ENCODE measurements at places on chromosomes 6 and 20. TPM values are rescaled to one million over a fixed set of nuclear protein-coding genes. Genes with fewer than 3 reads are reported as not detected.

DNA sequence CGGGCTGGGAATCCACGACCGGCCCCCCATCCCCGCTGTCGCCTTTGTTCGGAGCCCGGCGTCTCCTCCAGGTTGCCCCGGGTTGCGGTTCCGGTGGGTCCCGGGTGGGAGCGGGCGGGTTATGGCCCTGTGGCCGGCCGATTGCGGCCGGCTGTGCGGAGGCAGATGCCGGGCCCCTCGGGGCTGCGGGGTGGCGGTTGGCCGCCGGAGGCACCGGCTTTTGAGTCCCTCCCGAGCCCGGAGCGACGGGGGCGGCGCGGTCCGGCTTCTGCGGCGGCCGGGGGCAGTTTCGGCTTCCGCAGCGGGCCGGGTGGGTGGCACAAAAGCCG lies 431 bp downstream of the LOC128125822 start:
- H3K4me1 ChIP-seq = peaks cover 11% of the 10 kb centered on the region
- DNase-seq = no peak
- no peaks in the 10 kb centered on the region for H3K27me3 ChIP-seq
- peak overlapping the region; percentile 95 for H3K27ac ChIP-seq
- peak overlapping the region; percentile 88 for H3K4me3 ChIP-seq
- peaks cover 55% of the 10 kb centered on the region for H3K36me3 ChIP-seq

GRCh38 chr6:170152124-170152926 lies 138.6 kb downstream of the DLL1 start:
- peaks cover under 1% of the 10 kb centered on the region for H3K36me3 ChIP-seq
- H3K4me1 ChIP-seq = no peaks in the 10 kb centered on the region
- peak; percentile 53 for DNase-seq
- H3K27me3 ChIP-seq = peaks cover 39% of the 10 kb centered on the region
- peak overlapping the region; percentile 50 for H3K4me3 ChIP-seq

Gene CPXM1
- 0.14 TPM for total RNA-seq

Gene KPNA5
- total RNA-seq = 12.2 TPM

GRCh38 chr6:105259913-105260889 lies 80.4 kb upstream of the POPDC3 start:
- peaks cover 45% of the 10 kb centered on the region for H3K4me1 ChIP-seq
- no peaks in the 10 kb centered on the region for H3K36me3 ChIP-seq
- no peak overlapping the region for H3K4me3 ChIP-seq
- DNase-seq = no peak
- no peak overlapping the region for H3K27ac ChIP-seq

DNA sequence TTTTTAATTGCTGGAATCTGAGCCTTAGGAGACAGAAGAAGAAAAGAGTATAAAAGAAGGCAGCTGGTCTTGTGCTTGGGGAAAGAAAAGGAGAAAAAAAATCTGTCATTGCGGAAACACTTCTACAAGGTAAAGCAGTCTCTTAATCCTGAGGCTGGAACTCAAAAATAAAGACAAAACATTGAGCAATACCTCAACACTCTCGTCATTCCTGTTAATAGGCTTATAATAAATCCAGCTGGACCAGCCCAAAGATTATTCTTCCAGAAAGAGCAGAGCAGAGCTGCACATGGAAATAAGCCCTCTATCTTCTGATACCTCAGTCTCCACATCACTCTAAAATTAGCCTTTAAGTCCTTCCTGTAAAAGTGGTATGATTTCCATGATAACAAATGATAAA lies 62.0 kb upstream of the HIVEP1 start:
- H3K27ac ChIP-seq = no peak overlapping the region
- DNase-seq = no peak
- no peak overlapping the region for H3K4me3 ChIP-seq
- H3K4me1 ChIP-seq = no peaks in the 10 kb centered on the region
- H3K27me3 ChIP-seq = no peaks in the 10 kb centered on the region
- H3K36me3 ChIP-seq = no peaks in the 10 kb centered on the region

Gene IPCEF1
- 0.29 TPM for total RNA-seq

DNA sequence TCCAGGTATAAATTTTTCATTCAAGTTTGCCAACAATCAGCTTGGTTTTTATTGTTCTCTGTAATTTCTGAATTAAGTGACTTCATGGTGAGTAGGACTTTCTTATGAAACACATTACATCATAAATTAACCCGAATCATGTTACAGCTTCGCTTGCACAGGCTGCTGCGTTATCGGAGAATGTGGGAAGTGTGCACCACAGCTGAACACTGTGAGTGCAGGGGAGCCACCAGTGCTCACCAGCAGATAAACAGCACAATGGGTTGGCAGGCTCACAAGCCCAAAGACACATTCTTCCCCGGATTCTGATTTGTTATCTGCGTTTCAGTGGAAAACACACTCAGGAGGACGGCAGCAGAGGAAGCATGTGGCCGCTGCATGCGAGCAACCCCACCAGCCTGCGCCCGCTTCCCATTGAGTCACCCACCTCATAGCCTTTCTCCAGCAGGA lies 121.1 kb downstream of the GMDS start:
- no peaks in the 10 kb centered on the region for H3K27me3 ChIP-seq
- H3K4me3 ChIP-seq = no peak overlapping the region
- no peak overlapping the region for H3K27ac ChIP-seq
- no peaks in the 10 kb centered on the region for H3K4me1 ChIP-seq
- no peak for DNase-seq

DNA sequence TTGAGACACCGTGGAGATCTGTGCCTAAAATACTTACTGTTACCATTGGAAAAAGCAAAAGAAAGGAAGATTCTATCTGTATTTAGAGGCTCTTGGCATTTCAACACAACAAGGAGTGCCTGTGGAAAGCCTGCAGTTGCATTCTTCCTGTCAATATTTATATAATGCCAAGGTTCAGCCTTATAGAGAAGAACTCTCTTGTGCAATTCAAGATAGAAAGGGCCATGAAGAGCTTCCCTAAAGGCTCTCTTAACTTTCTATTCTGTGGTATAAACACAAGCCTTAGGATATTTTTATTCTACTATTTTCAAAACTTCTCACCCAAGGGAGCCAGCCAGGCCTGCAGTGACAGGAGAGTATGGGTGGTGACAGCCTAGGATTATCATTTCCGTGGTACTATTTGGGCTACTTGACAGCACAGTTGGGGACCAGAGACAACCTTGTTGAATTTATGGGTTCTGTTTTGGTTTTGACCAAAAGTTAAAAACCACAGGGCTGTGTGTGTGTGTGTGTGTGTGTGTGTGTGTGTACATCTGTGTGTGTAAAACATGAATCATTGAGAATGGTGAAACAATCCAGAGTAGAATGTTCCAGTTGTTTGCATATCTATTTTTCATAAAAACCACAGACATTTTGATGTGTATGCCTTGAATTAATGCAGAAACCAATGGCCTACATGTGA lies 700.9 kb upstream of the SLC35B3 start:
- peaks cover 16% of the 10 kb centered on the region for H3K4me1 ChIP-seq
- no peaks in the 10 kb centered on the region for H3K27me3 ChIP-seq
- H3K27ac ChIP-seq = no peak overlapping the region
- H3K36me3 ChIP-seq = no peaks in the 10 kb centered on the region
- no peak for DNase-seq

- no peak overlapping the region for H3K27ac ChIP-seq
- H3K36me3 ChIP-seq = peaks cover 8% of the 10 kb centered on the region
- no peaks in the 10 kb centered on the region for H3K27me3 ChIP-seq
- no peak overlapping the region for H3K4me3 ChIP-seq
- no peak for DNase-seq
Observed at GRCh38 chr20:49862607-49863200, 50.1 kb downstream of the SLC9A8 start.

GRCh38 chr6:136552054-136552453 lies 1.8 kb upstream of the MAP7 start:
- no peaks in the 10 kb centered on the region for H3K27me3 ChIP-seq
- H3K4me3 ChIP-seq = no peak overlapping the region
- DNase-seq = no peak
- H3K4me1 ChIP-seq = peaks cover 27% of the 10 kb centered on the region
- H3K36me3 ChIP-seq = peaks cover 36% of the 10 kb centered on the region

Gene MMP24
- 5.8 TPM for total RNA-seq

GRCh38 chr20:18276821-18277220 lies 11.5 kb upstream of the ZNF133 start:
- H3K36me3 ChIP-seq = no peaks in the 10 kb centered on the region
- H3K4me3 ChIP-seq = no peak overlapping the region
- no peaks in the 10 kb centered on the region for H3K27me3 ChIP-seq
- H3K27ac ChIP-seq = no peak overlapping the region

Gene PAX1
- total RNA-seq = not detected

GRCh38 chr20:57620274-57620990 lies at the start of gene ZBP1:
TSS of gene ZBP1 (minus strand) at chr20:57620426. CDS start at chr20:57620295, 131 bp downstream.
- peak; percentile 49 for DNase-seq
- peak within 1 kb of the TSS; percentile 41 for H3K4me3 ChIP-seq
- peak within 1 kb of the TSS; percentile 40 for H3K27ac ChIP-seq
- peaks cover 53% of the 10 kb centered on the region for H3K4me1 ChIP-seq
- H3K36me3 ChIP-seq = peaks cover 11% of the 10 kb centered on the region

Gene PAK1IP1
- 15.8 TPM for total RNA-seq

GRCh38 chr20:8930726-8931125 lies 138.2 kb upstream of the PLCB4 start:
- H3K27ac ChIP-seq = no peak overlapping the region
- DNase-seq = no peak
- no peaks in the 10 kb centered on the region for H3K27me3 ChIP-seq

GRCh38 chr20:34927736-34928135 lies 27.9 kb downstream of the GSS start:
- no peaks in the 10 kb centered on the region for H3K27me3 ChIP-seq
- no peak for DNase-seq
- no peak overlapping the region for H3K4me3 ChIP-seq
- H3K27ac ChIP-seq = no peak overlapping the region

- H3K27me3 ChIP-seq = no peaks in the 10 kb centered on the region
- DNase-seq = no peak
- H3K4me3 ChIP-seq = no peak overlapping the region
- H3K36me3 ChIP-seq = peaks cover 13% of the 10 kb centered on the region
Observed at GRCh38 chr20:48364688-48365421, 462.9 kb downstream of the PREX1 start.

DNA sequence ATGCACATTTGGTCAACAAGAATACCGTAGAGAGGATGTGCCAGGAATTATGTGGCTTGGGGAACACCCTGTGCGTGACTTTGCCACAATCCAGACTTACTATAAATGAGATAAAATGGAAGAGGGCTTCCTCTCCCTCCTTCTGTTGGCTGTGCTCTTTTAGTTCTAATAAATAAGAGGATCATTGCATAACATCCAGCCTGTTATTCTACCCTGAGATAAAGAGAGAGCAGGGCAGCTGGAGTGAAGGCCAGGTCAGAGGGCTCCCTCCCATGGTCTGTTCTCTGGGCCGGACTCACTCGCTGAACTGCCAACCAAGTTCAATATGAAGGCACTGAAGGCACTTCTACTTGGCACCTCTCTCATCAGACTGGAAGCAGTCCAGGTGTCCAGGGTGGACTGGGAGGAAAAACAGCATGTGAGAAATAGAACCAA lies 91.7 kb downstream of the MTFR2 start:
- H3K27ac ChIP-seq = no peak overlapping the region
- DNase-seq = no peak
- H3K27me3 ChIP-seq = no peaks in the 10 kb centered on the region
- H3K4me1 ChIP-seq = no peaks in the 10 kb centered on the region
- H3K4me3 ChIP-seq = no peak overlapping the region

Gene SLC22A2
- not detected for total RNA-seq

DNA sequence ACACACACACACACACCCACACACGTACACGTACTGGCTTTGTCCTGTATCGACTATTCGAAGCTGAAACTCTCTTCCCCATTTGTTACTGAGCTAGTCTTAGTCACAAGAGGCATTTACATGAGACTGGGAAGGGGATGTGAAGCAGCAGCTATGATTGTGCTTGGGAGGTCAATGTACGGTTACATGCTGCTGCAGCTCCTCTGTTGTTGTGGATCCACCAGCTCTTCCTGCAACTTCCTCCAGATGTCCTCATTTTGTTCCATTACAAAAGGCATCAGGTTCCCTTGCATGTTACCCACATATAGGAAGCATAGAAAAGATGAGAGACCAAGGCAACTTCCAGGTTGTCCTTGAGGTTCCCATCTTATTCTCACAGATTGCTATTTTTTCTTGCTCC lies 612.4 kb upstream of the IMPG1 start:
- no peak overlapping the region for H3K27ac ChIP-seq
- H3K4me1 ChIP-seq = no peaks in the 10 kb centered on the region
- no peaks in the 10 kb centered on the region for H3K27me3 ChIP-seq
- no peaks in the 10 kb centered on the region for H3K36me3 ChIP-seq

GRCh38 chr6:36826520-36827227 lies 12.6 kb downstream of the CPNE5 start:
- peaks cover 23% of the 10 kb centered on the region for H3K27me3 ChIP-seq
- no peak overlapping the region for H3K27ac ChIP-seq
- H3K4me1 ChIP-seq = peaks cover 10% of the 10 kb centered on the region
- H3K4me3 ChIP-seq = no peak overlapping the region

DNA sequence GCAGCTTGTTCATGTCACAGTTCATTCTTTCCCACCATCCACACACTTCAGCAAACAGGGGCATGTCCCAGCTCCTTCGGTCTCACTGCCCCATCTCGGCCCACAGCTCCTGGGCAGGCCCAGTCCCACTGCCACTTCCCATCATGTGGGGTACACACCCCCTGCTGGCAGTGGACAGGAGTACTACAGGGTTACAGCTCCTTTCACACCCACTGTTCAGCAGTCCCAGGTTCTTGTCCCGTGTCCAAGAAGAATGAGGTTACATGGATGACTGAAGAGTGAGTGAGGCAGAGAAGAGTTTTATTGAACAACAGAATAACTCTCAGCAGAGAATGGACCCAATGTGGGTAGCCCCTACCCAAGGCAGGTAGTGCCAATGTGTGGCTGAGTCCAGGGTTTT lies 77.8 kb upstream of the SMLR1 start:
- H3K27me3 ChIP-seq = no peaks in the 10 kb centered on the region
- H3K27ac ChIP-seq = no peak overlapping the region
- no peaks in the 10 kb centered on the region for H3K4me1 ChIP-seq
- no peaks in the 10 kb centered on the region for H3K36me3 ChIP-seq
- H3K4me3 ChIP-seq = no peak overlapping the region

GRCh38 chr20:40843251-40843650 lies 154.2 kb upstream of the MAFB start:
- H3K27me3 ChIP-seq = peaks cover 86% of the 10 kb centered on the region
- no peak overlapping the region for H3K27ac ChIP-seq
- DNase-seq = no peak
- no peaks in the 10 kb centered on the region for H3K36me3 ChIP-seq
- H3K4me1 ChIP-seq = no peaks in the 10 kb centered on the region

- H3K36me3 ChIP-seq = no peaks in the 10 kb centered on the region
- H3K4me3 ChIP-seq = no peak overlapping the region
- H3K27me3 ChIP-seq = peaks cover 32% of the 10 kb centered on the region
- H3K27ac ChIP-seq = no peak overlapping the region
Observed at GRCh38 chr20:731891-732560, 36.3 kb downstream of the SLC52A3 start.

Gene GPX5
- not detected for total RNA-seq

DNA sequence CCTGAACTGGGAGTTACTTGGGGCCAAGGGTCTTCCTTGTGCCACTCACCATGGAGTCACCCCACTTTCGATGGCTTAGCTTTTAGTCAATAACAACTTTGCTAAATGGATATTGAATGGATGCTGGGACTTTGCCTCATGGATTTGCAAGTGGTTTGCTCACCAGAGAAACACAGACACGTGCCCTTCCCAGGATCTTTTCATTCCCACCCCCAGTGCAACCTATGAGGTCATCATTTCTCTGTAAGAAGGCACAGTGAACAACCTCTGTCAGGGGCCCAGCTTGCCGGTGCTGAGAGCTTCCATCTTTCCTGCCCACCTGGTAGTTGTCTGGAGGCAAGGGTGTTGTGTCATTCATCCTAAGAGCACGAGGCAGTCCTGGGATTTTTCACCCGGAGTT lies 256.8 kb upstream of the PMEPA1 start:
- H3K4me1 ChIP-seq = no peaks in the 10 kb centered on the region
- H3K27me3 ChIP-seq = no peaks in the 10 kb centered on the region
- H3K4me3 ChIP-seq = no peak overlapping the region
